D341Med (cell line): ENCODE measurements at places on chromosomes 2 and 18.

- no peak for DNase-seq
Observed at GRCh38 chr2:12262681-12263436, 453.9 kb upstream of the TRIB2 start.

- no peak for DNase-seq
Observed at GRCh38 chr2:228699888-228700287, 518.4 kb upstream of the SPHKAP start.

DNA sequence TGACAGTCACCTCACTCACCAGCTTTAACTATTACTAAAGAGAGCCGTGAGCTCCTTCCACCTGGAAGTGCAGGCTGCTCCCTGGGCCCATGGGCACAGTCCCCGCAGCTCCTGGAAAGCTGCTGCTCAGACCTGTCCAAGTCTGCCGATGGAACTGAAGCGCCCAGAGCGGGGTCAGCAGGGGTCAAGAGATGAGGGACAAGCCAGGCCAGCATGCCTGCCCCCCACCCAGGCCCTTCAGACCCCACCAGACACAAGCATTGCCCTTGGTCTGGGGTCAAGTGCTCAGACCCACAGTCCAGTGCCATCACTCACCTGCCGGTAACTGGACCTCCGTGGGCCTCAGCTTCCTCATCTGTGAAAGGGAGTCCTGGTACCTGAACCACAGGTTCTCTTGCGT lies 59.9 kb downstream of the BIN1 start:
- no peak for DNase-seq

- DNase-seq: no peak
Observed at GRCh38 chr2:62409442-62409841, 96.6 kb downstream of the TMEM17 start.

GRCh38 chr2:191499874-191500565 lies 177.9 kb upstream of the NABP1 start:
- no peak for DNase-seq

DNA sequence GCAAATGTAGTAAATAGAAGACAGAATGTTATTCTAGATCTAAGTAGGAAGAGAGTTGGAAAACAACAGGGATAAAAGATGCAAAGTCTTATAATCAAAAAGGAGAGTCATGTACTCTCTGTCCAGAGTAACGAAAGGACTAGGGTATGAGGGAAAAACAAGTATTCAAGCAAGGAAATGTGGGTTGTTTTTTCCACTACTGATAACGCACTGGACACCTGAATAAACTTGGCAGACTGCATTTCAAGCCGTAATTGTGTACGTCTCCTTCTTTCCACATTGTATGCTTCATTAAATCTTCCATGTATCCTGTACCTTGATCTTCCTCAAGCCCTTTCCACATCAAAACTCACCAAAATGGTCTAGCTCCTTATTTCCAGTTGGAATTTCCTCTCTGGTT lies 420.6 kb downstream of the ZEB2 start:
- DNase-seq: no peak

GRCh38 chr2:132477962-132478361 lies 61.4 kb downstream of the GPR39 start:
- no peak for DNase-seq

- DNase-seq: no peak
Observed at GRCh38 chr2:155310589-155310988, 612.1 kb downstream of the KCNJ3 start.

- peak; percentile 66 for DNase-seq
Observed at GRCh38 chr2:232420463-232421188, 14.0 kb downstream of the ALPG start.

GRCh38 chr2:54594048-54594447 lies 129.4 kb upstream of the EML6 start:
- no peak for DNase-seq

- DNase-seq: no peak
Observed at GRCh38 chr2:23460228-23460627, 75.2 kb downstream of the KLHL29 start.

- DNase-seq: no peak
Observed at GRCh38 chr18:49875155-49875554, 61.8 kb upstream of the ACAA2 start.

GRCh38 chr2:11962707-11963328 lies 216.4 kb downstream of the LPIN1 start:
- no peak for DNase-seq

DNA sequence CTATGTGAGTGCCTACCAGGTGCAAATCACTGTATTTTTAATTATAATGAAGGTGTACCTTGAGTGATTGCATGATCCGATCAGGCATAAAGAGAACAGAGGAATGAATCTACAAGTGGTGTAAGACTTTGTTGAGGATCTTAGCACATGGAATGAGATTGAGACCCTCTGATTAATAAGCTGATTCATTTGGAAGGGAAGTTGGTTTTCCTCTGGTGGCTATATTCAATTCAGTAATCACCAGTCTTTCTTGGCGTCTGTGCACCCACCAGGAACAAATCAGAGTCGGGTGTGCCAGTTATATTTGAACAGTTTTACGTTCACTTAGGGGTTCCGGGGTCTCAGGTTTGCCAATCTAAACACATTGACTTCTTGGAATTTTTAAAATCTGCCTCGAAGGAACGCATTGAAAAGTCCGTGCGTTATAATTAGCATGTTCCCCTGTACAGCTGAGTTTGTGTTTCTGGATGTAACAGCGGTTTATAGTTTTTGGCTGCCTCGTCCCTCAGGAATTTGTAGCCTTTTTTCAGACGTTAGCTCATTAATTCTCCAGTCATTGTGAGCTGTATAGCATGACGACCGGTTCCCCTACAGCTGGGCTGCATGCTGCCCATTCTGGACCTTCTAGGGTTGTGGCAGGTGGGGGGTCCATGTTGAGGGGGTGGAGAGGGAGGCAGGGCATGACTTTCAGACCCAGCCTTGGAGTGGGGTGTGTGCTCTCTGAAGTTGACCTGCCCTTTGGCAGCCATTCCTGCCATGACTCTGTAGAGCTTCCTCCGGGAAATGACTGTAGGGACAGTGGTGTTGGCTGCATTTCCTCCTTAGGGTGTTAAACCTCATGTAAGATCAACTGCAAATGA lies 20.3 kb downstream of the MYO1B start:
- no peak for DNase-seq

DNA sequence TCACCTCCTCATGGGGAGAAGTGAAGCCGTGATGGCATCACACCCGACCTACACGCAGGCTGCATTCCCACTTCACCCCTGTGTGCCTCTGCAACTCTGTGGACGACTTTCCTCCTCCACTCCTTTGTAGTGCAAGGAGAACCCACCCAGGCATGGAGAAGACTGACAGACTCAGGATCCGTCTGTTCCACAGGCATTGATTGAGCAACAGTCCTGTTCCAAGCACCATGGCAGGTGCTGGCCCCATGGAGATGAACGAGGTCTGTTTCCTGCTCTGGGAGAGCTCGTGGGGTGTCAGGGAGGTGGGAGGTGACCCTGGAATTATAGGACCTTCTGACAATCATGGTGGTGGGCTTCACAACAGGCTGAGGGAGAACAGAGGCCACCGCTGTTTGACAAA lies 284.7 kb upstream of the HDAC4 start:
- DNase-seq: no peak

- no peak for DNase-seq
Observed at GRCh38 chr18:68728081-68728700, 13.3 kb upstream of the TMX3 start.
